ENCODE measurements at places on chromosomes 13 and 19.

DNA sequence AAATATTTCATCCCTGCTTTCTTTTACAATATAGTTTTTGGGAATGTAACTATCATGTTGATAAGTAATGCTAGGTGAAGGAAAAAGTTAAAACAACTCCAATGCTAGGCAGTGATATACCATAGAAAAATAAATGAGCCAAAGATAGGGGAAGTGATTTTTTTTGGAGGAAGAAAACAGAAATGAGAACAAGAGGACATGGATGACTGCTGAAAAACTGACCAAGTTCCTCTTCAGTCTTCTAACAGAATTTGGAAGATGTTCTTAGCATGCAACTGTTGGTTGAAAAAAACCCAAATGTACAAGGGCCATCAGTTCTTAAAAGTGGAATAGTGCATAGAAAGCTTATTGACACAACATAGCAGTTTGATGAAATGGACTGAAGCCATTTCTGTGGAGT, 262.5 kb upstream of the STARD13 start:
- DNase-seq: no peak

DNA sequence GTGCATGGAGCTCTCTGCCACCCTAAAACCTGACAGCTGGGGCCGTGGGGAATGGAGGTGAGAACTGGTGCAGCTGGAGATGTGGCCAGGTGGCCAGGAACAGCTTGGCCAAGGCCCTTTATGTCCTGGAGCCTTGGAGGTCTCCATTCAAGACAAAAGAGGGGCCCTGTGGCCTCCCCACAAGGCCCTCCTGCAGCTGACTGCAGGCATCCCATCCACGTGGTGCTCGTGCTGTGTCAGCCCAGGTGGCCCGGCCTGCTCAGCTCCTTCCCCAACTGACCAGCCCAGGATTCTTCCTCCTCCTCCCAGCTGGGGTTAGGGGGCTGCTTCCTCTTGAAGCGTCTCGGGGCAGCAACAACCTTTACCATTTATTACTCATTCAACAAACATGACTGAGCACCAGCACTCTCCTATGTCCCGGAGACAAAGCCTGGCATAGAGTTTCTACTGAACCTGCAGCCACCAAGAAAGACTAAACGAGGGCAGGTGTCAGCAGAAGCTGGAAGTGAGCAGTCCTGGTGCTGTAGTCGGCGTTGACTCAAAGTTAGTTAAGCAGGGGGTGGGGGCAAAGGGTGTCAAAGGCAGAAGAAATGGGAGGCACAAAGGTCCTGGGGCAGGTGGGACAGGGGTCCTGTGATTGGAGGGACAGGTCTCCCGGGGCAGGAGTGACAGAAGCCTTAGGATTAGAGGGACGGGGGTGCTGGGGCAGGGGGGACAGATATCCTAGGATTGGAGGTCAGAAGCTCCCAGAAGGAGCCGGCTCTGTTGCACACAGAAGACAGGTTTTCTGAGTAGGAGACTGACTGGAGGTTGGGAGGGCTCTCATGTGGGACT, 23.3 kb upstream of the C13orf46 start:
- no peak for DNase-seq

DNA sequence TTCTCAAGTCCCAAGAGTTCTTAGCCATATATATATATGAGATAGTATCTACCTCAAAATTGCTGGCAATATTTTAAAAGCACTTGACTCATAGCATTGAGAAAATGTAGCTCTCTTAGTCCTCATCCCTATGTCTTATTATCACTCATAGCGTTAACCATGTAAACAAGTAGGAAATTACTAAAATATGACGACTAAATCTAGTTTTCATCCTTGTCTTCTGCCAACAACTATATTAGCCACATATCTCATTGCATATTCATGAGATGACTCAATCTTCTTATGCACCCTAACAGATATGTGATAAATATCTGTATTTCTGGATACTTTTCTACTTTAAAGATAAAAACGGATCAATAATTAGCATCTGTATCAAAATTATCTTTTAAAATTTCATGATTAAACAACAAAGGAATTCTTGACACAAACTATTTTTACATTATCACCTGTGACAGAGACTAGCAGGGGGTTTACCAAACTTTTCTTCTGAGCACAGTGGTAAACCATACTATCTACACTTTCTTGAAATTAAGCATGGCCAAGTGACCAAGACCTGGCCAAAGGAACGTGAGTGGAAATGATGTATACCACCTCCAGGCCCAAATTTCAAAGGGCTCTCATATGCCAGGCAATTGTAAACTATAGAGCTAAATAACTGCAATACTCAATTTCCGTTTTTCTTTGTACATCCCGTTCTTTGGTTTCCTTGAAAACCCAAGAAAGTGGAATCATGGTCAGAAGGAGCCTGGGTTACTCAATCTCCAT, 45.7 kb downstream of the ZC3H13 start:
- no peak for DNase-seq

- no peak for DNase-seq
These were observed 132.3 kb downstream of the LIG4 start for GRCh38 chr13:108083056-108083455.

DNA sequence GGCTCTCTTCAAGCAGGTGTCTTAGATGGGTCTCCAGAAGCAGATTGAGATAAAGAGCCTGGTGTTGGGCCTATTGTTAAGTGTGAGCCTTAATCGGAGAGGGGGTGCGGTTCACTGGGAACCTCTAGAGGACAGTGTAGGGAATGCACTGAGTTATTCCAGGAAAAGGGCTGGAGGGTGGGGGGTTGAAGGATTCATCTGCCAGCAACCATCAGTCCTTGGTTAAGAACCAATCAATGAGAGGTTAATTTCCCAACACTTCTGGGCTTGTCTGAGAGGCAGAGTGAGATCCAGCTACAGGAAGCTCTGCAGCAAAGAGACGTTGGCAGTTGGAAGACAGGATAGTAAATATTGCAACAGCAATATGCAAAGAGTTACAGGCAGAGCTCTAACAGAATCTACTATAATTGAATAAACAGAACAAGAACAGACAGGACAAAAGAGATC, 28.7 kb downstream of the CYP4F2 start:
- DNase-seq: peak; percentile 23

DNA sequence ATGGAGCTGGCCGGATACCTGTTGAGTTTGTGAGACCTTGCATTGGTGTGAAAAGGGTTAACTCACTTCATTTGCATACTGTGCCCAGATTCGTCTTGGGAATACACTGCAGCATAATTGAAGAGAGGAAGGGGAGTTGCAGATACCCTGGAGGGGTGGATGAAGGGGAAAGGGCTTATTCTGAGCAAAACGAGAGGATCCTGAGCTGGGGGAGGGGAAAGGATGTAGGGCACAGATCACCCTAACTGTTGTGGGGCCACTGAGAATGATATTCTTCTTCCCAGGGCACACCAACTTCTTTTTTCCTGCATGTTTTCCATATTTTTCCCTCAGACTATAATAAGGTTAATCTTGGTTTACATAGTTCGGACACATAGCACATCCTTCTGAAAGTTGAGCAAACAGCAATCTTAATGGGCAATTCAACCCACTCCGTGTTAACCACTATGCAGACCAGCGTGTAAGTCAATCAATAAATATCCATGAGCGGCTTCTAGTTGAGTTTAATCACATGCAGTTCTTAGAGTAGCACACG, 11.7 kb upstream of the PTPRS start:
- no peak for DNase-seq

DNA sequence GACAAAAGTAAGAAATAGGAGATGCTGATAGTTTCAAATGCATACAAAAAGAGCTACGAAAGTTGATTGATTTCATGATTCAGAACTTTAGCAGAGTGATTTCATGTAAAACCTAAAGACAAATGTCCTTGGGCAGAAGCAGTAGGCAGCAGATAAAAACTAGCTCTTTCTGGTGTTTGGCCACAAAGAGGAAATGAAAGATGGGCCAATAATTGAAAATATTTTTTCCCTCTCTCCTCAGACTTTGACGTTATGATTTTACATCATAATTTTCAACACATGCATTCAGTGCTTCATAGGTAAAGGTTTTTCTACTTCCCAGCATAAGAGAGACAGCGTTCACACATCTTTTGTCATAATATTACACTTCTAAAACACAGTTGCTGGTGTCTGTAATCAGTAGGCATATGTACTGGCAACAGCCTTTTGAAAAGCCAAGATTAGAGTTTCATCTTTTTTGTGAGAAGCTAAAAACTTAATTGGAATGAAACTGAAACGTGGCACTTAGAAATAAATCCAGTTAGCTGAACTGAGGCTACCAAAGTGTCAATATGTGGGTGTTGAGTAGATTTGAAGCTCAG, 9.3 kb downstream of the SCEL start:
- DNase-seq: no peak

DNA sequence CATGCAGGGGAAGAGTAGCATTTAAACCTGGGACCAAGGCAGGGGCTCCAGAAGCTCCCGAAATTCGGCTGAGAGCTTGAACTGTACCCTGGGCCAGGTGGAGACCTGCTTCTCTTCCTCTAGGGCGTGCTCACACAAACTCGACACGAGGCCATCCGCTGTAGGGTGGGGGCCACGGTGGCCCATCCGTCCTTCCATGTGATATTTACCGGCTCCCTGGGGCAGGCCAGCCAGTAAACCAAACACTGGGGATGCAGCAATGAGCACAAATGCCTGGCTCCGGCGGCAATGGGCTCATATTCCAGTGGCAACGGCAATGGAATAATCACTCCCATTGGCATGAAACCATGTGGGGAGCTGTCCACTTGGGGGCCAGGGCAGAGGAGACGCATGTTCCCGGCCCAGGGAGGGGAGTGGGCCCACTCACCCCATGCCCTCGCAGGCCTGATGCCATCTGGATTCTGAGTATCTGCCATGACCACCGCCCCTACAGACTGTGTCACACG, 10.8 kb downstream of the SH3GL1 start:
- no peak for DNase-seq

DNA sequence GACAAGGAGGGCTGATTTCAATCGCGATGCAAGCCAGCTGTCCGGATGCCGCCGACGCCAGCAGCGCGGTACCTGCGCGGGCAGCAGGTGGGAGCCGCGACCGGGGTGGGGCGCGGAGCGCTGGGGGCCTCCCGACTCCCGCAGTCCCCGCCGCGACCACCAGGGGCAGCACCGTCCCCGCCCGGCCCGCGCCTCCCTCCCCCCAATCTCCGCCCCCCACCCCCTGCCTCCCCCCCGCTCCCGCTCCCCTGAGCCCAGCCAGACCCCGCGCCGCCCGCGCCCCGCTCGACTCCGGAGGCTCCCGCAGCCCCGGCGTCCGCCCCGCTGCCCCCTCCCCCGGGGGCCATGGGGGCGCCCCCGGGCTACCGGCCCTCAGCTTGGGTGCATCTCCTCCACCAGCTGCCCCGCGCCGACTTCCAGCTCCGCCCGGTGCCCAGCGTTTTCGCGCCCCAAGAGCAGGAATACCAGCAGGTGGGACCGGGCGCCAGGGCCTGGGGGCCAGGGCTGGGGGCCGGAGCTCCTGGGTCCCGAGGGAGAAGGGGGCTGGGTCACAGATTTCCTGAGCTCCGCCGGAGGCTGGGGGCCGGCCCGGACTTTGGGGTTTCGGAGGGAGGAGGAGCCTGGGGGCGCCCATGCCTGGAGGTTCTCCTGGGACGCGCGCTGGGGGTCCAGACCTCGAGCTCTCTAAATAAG, at the start of gene TTYH1:
TSS of gene TTYH1 (plus strand) at position 257 of the 693 bp plus-strand sequence. CDS start at position 346, 89 bp downstream.
- DNase-seq: no peak

DNA sequence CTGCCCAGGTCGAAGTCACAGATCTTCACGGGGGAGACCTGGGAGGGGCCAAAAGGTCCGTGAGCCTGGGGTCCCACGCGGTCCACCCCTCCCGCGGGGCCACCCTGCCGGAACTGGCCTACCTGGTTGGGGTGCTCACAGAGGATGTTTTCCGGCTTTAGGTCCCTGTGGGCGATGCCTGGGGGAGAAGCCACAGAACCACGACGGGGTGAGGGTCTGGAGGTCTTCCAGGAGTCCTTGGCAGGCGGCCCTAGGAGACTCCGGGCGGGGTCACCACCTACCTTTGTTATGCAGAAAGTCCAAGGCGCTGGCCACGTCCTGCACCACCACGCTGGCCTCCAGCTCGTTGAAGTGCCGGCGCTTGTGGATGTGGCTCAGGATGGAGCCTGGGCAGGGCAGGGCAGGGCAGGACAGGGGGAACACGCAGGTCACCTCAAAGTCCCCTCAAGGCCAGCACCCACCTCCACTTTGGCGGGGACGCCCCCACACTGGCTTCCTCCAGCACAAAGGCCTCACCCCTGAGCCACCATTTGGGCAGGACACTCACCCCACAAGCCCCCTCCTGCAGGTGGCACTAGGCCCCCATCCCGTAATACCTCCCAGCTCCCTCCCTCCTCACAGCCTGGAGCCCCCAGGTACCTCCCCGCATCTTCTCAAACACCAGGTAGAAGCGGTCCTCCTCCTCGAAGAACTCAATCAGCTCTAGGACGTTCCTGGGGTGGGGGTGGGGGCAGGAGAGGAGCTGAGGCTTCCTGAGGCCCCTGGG, 8.4 kb downstream of the MKNK2 start:
- DNase-seq: no peak

DNA sequence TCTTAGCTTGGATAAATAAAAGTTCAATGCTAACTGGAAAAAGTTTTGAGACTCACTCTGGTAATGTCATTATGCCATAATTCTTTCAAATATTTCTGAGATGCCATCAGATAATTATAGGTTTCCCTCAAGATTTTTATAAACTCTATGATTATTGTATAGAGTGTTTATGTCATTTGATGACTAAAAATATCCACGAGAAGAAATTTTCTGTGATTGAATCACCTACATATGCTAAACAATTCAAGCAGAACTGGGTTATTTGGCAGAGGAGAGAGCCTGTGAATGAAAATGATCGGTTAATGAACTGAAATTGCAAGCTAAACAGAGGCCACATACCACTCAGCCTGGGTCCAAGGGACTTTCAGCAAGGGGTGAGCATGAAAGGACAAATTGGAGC, 92.6 kb upstream of the TSC22D1 start:
- DNase-seq: no peak

DNA sequence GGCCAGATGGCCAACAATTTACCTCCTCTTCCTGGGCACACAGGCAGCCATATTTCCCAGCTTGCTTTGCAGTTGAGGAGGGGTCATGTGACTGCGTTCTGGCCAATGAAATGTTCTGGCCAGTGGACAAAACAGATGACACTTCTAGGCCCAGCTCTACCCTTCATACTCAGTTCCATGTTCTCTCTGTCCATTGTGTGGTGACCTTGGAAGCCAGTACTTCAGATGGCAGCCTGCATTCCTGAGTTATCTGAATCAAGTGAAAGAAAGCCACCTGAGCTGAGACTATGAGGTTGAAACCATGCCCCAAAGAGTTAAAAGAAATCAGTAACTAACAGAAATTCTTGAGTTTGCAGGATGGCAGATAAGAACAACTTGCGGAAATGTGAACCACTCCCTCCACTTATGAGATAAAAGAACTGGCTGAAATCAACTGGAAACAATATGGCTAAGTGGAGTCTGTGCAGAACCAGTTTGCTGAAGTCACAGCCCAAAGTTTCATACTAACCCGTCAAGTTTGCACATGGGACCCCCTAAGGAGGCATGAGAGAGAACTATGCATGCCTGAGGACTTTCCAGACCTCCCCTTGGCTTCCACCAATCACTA, 8.1 kb downstream of the FAM187B start:
- peak; percentile 6 for DNase-seq

- DNase-seq: no peak
These were observed 321.8 kb downstream of the RFC3 start for GRCh38 chr13:34139660-34140227.

- no peak for DNase-seq
These were observed 185.7 kb downstream of the TEX29 start for GRCh38 chr13:111506125-111506524.

GRCh38 chr19:5128251-5128935, 159.5 kb downstream of the KDM4B start:
- no peak for DNase-seq

GRCh38 chr19:4016486-4016885, 8.9 kb downstream of the PIAS4 start:
- DNase-seq: no peak

- no peak for DNase-seq
These were observed 513 bp downstream of the MIER2 start for GRCh38 chr19:343941-344624.

- no peak for DNase-seq
These were observed 652.5 kb downstream of the SLITRK1 start for GRCh38 chr13:83229574-83230305.

All from hematopoietic multipotent progenitor cell treated with erythropoietin and hydrocortisone succinate and interleukin-3 and kit ligand, for 15 days (in vitro differentiated cells).